ENCODE measurements at places on chromosomes 4 and X.

DNA sequence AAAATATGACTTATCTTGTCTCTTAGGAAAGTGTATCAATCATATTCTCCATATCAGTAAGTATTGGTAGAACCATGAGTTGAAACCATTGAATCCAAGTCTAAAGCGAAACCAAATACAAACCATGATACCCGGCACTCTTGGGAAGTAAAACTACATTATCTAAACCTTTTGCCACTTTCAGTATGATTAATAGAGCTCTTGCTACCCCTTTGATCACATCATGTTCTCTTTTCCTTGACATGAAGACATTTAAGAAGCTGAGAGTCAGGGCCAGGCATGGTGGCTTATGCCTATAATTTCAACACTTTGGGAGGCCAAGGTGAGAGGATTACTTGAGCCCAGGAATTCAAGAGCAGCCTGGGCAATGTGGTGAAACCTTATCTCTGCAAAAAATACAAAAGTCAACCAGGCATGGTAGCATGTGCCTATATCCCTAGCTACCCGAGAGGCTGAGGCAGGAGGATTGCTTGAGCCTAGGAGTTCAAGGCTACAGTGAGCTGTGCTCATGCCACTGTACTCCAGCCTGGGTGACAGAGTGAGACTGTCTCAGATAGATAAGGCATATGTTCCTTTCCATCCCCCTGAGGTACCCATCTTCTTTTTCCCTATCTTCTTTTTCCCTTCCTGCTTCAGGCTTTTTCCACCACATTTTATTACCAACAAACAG is 45.4 kb downstream of the CEP135 start:
- no peak for DNase-seq

DNA sequence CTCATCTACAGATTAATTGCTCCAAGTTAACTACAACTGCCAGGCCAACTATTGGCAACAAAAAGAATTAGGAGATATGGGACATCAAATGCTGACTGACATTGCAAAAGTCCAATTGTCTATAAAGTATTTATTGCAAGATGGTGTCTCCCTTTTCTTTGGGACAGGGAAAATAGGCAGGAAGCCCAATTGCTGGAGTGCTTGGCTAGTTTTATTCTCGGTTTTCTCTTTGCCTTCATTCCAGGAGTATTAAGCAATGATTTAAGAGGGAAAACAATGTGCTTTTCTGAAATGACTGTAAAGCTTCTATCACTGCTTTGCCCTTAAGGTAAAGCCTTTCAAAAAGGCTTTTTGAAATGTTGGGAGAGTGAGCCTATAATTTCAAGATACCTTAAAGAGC is 62.8 kb upstream of the DIAPH2 start:
- DNase-seq, result no peak

GRCh38 chr4:187562345-187562744 is 433.2 kb upstream of the ZFP42 start:
- DNase-seq, result no peak

DNA sequence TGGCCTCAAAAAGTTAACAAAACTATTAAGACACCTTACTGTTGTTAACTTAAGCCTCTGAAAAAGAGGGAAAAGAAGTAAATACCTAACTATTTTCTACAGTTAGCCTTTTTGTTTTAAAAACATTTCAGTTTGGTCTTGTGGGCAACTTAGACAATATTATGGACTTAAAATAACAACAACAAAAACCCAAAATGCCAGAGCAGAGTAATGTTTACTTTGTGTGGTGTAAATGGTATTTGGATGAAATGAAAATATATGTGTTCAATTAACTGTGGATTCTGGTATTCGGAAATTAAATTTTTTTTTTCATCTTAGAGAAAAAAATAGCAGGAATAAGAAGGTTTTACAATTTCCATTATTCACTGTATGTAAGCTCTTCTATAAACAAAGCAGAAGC is 79.6 kb upstream of the NPNT start:
- DNase-seq, result no peak

GRCh38 chrX:112736310-112736709 is 56.6 kb upstream of the LHFPL1 start:
- DNase-seq, result no peak

- DNase-seq, result no peak
These were observed 618.0 kb downstream of the CCSER1 start for GRCh38 chr4:90745176-90745575.

GRCh38 chr4:88722828-88723227 is 25.2 kb upstream of the NAP1L5 start:
- no peak for DNase-seq

DNA sequence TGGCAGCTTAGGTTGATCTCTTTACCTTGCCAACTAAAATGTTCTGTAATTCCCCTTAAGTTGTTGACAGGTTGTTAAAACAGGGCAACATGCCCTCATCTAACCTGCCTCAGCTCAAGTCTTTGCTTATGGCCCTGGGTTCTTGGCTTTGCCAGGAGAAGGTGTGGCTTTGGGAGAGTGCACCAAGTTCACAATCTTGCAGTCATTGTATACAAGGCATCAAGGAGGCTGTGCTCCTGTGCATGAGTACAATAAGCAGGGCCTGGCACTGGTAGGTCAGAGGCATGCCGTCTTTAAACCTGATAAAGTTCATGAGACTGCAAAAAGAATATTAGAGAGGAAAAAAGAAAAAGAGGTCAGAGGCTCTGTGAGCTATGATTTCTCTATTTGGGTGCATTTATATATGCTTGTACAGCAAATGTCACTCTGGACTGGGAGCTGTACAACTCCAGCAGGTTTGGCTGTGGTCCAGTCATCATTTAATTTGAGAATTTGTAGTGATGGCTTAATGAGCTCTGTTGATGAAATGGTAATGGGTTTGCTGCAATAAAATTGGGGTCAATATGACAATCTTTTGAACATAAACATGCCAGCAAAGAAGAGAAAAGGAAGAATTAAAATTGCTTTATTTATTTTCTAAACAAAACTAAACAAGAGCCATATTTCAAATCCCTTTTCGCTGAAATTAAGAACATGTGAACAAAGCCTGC is 30.3 kb downstream of the AREG start:
- DNase-seq, result no peak

GRCh38 chrX:148422526-148422925 is 77.9 kb upstream of the AFF2 start:
- DNase-seq, result no peak

DNA sequence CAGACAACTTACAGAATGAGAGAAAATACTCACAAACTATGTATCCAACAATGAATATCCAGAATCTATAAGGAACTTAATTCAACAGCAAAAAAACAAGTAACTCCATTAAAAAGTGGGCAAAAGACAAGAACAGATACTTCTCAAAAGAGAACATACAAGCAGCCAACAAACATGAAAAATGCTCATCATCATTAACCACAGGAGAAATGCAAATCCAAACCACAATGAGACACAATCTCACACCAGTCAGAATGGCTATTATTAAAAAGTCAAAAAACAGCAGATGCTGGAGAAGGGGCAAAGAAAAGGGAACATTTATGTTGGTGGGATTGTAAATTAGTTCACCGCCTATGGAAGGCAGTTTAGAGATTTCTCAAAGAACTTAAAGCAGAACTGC is 150.3 kb downstream of the FGF16 start:
- DNase-seq, result no peak

- no peak for DNase-seq
These were observed 3.9 kb downstream of the MTHFD2L start for GRCh38 chr4:74161666-74162450.

GRCh38 chr4:143531788-143532491 is 18.4 kb downstream of the SMARCA5 start:
- no peak for DNase-seq

- DNase-seq, result no peak
These were observed 136.3 kb downstream of the ZNF330 start for GRCh38 chr4:141356963-141357335.

GRCh38 chr4:176189891-176190795 is 5.2 kb downstream of the SPATA4 start:
- no peak for DNase-seq

DNA sequence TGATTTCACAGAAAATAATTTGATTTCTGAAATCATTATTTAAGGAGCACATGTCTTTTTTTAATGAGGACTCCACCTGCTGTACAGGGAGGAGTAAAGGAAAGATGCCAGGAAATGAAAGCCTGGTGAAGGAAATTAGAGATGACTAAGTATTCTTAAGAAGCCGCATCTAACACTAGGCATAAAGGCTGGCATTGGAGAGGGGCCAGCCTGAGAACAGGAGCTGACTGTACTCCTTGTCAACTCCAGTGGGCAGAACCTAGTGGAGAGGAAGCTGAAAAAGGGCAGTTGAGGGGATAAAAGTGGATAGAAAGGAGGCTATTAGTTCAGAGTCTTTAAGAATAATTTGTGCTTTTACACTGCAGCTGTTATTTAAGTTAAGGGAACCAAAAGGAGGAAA is 393.0 kb downstream of the PPP1R2C start:
- DNase-seq, result no peak

- no peak for DNase-seq
These were observed 1.5 kb downstream of the MAB21L2 start for GRCh38 chr4:150583287-150584110.

- no peak for DNase-seq
These were observed 111.1 kb downstream of the HMX1 start for GRCh38 chr4:8760561-8760960.

DNA sequence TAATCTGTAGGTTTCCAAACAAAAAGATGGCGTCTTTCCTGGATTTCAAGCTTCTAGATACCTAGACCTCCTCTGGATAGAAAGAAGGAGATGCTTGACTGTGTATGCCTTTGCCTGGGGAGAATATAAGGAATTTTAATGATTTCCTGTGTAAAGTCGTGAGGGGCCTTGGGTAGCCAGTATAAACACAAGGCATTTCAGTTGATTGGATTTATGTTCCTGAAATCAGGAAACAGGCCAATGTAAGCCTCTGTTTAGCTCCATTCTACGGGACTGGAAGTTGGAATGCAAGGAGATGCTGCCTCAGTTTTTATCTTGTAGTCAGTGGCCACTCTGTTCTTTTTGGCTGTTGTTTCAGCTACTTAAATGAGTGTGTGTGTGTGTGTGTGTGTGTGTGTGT is 137.2 kb downstream of the GUCY2F start:
- no peak for DNase-seq

- no peak for DNase-seq
These were observed 37.1 kb downstream of the ENOPH1 start for GRCh38 chr4:82467471-82467870.

- DNase-seq, result no peak
These were observed 2.6 kb upstream of the VSIG4 start for GRCh38 chrX:66042307-66043077.

GRCh38 chrX:16212024-16212423 is 44.7 kb downstream of the MAGEB17 start:
- DNase-seq, result no peak

- no peak for DNase-seq
These were observed 1.4 kb downstream of the DGKK start for GRCh38 chrX:50469206-50469605.

DNA sequence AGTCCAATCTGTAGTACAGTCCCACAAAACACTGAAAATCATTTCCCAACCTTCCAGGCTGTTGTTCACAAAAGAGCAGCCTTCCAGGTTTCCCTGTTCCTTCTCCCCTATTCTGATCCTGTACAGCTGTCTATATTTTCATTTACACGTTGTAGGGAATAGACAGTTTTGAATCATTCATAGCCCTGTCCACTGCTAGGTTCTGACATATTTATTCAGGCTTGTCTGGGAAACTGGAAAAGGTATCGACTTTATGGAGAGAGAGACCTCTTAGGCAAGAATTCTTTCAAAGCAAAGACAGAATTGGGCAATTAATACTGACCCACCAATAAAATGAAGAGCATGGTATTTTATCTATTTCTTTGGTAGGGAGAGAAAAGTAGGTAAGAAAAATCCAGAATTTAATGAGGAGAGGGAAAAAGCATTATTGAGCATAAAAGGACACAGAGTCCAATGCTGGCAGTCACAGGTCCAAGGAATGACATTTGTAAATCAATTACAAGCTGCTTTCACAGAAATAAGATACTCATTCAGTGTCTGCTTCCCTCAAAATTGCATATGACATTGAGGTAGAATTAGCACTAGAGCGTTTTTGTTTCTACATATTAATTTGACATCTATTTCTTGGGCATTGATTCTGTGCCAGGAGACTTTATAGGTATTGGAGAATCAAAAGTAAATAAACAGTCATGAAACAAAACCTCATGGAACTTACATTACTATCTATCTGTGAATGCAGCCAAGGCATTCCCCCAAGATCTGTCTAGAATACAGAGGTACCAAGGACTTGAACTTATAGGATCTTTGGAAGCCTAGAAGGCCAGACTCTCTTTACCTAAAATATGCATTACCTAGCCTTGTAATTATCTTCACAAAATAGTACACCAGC is 127.2 kb downstream of the CAMK2D start:
- DNase-seq, result no peak

- no peak for DNase-seq
These were observed 9.0 kb downstream of the TCEAL3 start for GRCh38 chrX:103616676-103617186.

GRCh38 chr4:176303938-176304337 is 15.8 kb upstream of the SPCS3 start:
- no peak for DNase-seq

DNA sequence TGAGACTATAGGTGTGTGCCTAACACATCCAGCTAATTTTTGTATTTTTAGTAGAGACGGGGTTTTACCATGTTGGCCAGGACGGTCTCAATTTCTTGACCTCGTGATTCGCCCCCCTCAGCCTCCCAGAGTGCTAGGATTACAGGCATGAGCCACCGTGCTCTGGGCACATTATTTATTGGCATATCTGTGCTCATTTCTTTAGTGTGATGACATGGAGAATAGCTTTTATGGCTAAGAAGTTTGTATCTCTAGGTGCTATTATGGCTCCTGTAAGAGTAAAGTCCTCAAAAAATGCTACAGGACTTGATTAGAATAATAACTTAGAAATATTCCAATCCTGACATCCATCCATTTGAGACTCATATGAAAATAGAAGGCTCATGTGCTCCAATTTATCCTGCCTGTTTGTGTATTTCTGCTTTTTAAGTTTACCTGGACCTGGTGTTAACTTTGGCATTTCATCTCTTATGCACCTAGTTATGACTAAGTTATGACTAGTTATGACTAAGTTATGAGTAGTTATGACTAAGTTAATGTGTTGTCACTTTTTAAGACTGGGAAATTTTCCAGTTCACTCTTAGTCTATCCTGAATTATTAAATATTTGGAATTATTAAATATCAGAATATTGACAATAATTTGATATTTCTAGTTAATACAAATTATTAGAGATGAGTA is 36.4 kb upstream of the UNC5C start:
- DNase-seq, result no peak

DNA sequence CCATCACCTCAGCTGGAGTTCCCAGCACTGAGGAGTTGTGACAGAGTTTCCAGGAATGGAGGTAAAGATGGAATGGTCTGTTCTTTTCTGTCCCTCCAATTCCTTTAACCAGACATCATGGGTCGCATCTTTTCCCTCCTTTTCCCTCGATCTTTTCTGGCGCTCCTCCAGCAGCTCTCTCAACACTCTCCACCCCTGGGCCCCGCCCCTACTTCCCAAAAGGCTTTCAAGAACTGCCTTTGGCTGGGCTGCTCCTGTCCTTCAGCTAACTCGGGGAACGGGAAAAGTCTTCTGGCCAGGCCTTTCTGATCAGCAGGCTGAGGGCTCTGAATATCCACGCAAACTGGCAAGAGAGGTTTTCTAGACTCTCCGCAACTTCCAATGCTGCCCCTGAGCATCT is 34.0 kb downstream of the UTP14A start:
- DNase-seq, result no peak

Data from GF-D8 (cell line).